ENCODE measurements at places on chromosomes 16 and 17.
A peak's percentile ranks its signal among the peaks of the same experiment; 100 is the strongest.

DNA sequence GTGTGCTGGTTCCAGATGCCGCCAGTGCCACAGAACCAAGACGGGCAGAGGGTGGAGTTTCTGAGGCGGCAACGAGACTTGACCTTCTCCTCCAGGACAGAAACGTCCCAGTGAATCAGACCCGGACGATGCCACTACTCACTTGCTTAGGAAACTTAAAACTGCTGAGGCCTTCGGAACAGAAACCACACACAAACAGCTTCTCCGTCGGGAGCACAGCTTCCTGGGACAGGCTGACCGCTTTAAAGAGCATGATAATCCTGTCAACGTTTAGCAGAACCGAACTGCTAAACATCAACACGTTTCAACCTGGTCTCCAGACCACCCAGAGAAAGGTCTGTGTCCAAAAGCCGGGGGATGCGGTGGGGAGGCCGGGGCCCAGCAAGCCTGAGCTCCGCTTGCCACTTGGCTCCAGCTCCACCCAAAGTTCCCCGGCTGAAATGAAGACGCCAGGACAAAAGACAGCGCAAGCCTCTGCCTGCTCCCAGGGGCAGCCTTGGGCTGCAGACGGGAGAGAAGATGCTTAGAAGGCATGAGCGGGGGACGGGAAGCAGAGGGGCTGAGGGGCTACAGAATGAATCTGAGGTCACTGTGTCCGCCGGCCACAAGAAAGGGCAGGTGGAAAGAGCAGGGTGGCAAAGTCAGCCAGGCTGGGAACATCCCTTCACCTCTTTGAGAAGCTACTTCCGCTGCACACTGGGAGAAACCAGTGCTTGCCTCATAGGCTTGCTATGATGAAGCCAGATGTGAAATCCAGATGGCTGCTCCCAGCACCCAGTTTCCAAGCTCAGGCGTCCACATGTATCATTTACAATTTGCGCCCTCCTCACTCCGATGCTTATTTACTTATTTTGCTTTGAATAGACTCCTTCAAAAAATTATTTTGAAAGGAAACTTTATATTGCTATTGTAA, 69.0 kb downstream of the MRM3 start:
- no peak for DNase-seq

DNA sequence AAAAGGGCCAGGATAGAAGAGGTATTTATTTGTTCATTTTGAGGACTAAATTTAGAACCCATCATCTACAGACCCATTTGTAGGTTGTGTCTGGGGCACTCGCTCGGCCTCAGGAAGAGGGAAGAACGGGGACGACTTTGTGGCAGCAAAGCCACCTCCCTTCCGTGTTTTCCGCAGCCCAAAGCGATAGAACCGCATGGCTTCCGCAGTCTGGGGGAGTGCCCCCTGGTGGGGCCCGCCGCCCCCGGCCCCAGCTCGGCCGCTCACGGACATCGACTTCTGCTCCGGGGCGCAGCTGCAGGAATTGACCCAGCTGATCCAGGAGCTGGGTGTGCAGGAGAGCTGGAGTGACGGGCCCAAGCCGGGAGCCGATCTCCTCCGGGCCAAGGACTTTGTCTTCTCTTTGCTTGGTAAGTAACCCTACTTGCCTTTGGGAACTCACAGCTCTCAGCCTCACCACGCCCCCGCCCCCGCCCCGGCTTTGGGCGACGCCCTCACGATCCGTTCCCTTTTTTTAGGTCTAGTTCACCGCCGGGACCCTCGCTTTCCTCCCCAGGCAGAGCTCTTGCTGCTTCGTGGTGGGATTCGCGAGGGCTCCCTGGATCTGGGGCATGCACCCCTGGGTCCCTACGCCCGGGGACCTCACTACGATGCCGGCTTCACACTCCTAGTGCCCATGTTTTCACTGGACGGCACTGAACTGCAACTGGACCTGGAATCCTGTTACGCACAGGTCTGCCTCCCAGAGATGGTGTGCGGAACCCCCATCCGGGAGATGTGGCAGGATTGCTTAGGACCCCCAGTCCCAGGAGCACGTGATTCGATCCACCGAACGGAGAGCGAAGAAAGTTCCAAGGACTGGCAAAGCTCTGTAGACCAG, 681 bp downstream of the TMEM102 start:
- peak; percentile 44 for DNase-seq

- no peak for DNase-seq
These were observed 616.7 kb downstream of the KCNJ2 start for GRCh38 chr17:70786081-70786480.

DNA sequence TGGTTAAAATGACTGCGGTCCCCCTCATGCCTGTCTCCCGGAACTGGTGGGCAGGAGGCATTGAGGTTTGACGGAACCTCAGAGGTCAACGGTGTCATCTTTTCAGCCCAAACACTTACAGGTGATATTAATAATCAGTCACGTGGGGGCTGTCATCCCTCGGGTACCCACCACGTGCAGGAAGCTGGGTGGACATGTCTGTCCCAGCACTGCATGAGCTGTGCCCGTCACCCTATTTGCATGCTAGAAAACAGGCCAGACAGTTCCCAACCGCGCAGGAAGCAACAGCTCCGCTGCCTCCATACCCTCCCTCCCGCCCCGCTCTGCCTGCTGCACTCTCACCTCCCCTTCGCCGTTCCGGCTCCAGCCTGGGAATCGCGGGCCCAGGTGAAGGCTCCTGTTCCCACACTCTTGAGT, 1.4 kb downstream of the SYNGR3 start:
- peak; percentile 54 for DNase-seq

GRCh38 chr16:53566552-53567245, 63.7 kb upstream of the AKTIP start:
- no peak for DNase-seq

GRCh38 chr17:15436473-15437302, 30.7 kb downstream of the CDRT4 start:
- DNase-seq = peak; percentile 53

DNA sequence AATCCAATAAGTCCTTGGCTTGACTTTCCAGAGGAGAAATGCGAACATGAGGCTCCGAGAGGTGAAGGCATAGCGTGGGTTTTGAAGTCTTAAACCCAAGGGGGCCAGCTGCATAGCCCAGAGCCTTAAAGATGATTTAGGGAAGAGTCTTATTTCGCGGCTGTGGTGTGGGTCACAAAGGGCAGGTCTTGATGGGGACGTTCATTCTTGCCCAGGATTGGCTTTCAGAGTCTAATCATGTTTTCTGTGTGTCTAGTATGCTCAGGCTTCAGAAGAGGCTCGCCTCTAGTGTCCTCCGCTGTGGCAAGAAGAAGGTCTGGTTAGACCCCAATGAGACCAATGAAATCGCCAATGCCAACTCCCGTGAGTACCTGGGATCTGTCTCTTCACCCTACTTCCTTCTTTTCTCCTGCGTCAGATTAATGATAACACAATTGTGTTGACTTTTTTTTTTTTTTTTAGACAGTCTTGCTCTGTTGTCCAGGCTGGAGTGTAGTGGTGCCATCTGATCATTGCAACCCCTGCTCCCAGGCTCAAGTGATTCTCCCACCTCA, 951 bp downstream of the RPL19 start:
- DNase-seq = no peak

GRCh38 chr16:85587762-85588556, 25.2 kb upstream of the GSE1 start:
- DNase-seq = no peak

DNA sequence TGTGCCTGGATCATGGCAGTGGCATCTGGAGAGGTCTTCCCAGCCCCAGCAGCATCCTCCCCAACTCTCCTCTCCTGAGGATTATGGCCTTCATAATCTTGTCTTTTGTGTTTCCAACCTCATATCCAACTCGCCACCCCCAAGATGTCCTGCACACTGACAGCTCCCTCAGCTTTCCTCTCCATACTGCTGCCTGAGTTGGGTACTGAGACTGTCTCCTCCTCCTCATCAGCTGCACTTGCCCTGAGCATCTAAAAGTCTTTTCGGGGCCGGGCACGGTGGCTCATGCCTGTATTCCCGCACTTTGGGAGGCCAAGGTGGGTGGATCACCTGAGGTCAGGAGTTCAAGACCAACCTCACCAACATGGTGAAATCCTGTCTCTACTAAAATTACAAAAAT, 2.0 kb downstream of the CD300LB start:
- no peak for DNase-seq

DNA sequence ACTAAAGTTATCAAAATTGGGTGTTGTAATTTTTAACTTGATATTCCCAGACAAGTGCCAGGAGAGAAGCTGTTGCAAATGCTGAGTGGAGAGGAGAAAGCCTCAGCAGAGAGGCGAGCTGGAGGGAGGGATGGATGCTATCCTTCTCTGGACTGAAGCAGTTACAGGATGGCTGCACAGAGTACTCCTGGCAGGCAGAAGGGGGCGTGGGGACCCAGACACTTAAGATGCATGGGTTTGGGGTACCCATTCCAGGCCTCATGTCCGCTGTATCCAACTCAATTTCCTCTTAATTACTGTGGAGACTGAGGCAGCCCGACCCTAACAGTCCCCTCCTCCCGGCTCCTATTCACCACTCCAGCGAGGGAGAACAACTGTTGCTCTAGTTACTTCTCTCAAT, 25.4 kb upstream of the ALDH3A1 start:
- no peak for DNase-seq

GRCh38 chr17:80437532-80437931, 22.6 kb downstream of the ENDOV start:
- DNase-seq = no peak

GRCh38 chr17:55285340-55286301, 20.9 kb downstream of the HLF start:
- no peak for DNase-seq

All from CD14-positive monocyte (primary cell).